Caudate nucleus (tissue), 63 donors: ENCODE measurements at places on chromosomes 7 and 10.

DNA sequence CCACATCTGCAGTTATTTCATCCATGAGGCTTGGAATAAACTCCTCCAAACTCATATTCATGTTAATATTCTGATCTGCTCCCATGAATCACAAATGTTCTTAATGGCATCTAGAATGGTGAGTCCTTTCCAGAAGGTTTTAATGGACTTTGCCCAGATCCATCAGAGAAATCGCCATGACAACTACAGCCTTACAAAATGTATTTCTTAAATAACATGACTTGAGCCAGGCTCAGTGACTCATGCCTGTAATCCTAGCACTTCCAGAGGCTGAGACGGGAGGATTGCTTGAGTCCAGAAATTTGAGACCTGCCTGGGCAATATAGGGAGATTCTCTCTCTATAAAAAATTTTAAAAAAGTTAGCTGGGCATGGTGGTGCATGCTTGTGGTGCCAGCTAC lies 102.1 kb upstream of the TMEM168 start:
- no peak for DNase-seq

- no peak for DNase-seq
These were observed 62.7 kb downstream of the DKK1 start for GRCh38 chr10:52376694-52377354.

- no peak for DNase-seq
These were observed 3.2 kb downstream of the HHEX start for GRCh38 chr10:92692697-92693533.

GRCh38 chr10:97543025-97543546 lies 29.5 kb upstream of the ANKRD2 start:
- peak; percentile 72 for DNase-seq

GRCh38 chr10:77774940-77775391 lies 137.4 kb upstream of the KCNMA1 start:
- DNase-seq = no peak

GRCh38 chr10:75895259-75895658 lies 463.8 kb downstream of the LRMDA start:
- no peak for DNase-seq

DNA sequence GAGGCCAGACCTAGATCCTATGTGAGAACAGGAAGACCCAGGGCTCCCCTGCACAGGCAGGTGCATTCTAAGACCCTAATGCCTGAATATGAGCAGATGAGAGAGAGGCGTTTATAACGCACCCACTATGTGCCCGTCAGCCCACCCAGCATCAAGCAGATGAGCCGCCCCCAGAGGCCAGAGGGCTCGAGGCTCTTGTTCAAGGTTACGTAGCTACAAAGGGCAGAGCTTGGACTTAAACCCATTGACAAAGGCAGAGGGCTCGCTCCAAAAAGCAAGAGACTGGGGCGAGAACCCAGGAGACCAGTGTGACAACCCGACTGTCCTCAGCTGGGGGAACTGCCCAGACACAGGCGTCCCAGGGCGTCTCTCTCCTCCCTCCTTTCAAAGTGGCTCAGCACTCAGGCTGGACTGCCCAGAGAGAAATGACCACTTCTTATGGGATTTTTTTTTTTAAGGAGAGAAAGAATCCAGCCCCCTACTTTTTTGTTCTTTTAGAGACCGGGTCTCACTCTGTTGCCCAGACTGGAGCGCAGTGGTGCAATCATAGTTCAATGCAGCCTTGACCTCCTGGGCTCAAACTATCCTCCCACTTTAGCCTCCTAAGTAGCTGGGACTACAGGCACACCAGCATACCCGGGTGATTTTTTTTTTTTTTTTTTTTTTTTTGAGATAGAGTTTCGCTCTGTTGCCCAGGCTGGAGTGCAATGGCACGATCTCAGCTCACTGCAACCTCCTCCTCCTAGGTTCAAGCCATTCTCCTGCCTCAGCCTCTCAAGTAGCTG lies 40.1 kb downstream of the TNRC18 start:
- DNase-seq = no peak

- DNase-seq = no peak
These were observed 16.4 kb downstream of the PRSS2 start for GRCh38 chr7:142787034-142787768.

- no peak for DNase-seq
These were observed 885 bp upstream of the SYPL1 start for GRCh38 chr7:106112972-106113421.

DNA sequence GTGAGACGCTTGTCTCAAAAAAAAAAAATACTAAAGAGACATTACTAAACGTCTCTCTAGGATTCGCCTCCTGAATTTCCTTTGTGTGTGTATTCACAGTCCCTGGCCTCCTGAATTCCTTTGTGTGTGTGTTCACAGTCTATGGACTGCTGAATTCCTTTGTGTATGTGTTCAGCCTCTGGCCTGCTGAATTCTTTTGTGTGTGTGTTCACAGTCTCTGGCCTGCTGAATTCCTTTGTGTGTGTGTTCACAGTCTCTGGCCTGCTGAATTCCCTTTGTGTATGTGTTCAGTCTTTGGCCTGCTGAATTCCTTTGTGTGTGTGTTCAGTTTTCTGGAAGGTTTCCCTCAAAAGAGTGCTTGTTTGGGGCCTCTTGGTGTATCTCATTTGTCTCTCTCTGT lies 8.2 kb downstream of the BMS1 start:
- no peak for DNase-seq

GRCh38 chr7:3416453-3416852 lies 115.4 kb downstream of the SDK1 start:
- DNase-seq = no peak

GRCh38 chr7:158284121-158284520 lies 303.5 kb downstream of the PTPRN2 start:
- DNase-seq = peak; percentile 23

DNA sequence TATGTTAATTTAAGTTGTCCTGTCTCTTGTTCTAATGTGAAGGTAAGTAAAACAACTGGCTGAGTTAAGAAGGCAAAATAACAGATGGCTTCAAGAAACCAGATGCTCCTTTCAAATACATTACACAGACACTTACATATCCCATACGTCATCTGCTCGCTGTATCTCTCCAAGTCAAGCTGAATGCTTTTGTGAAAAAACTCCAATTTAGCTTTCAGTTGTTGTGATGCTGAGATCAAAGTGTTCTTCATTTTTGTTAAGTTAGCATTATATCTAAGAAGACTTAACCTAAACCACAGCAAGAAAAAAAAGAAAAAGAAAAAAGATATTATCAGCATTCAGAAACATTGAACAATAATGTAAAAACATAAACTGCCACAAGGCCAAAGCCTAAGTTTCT lies 18.5 kb upstream of the ERLIN1 start:
- no peak for DNase-seq

DNA sequence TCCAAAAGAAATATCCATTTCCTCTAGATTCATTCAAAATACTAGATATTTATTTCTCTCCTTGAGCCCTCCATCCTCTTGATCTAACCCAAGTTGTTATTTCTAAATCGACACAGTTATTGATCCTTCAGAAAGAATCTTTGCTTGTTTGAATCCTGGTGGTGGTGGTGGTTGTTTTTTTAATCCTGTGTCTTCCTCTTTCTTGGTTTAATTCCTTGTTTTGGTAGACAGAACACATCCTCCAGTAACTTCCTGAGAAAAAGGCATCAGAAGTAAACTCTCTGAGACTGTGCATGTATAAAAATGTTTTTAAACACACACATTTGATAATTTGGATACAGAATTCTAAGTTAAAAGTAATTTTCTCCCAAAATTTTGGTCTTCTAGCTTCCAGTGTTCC lies 49.9 kb downstream of the SIRT1 start:
- no peak for DNase-seq

GRCh38 chr7:106514881-106515280 lies 146.1 kb downstream of the CCDC71L start:
- no peak for DNase-seq

DNA sequence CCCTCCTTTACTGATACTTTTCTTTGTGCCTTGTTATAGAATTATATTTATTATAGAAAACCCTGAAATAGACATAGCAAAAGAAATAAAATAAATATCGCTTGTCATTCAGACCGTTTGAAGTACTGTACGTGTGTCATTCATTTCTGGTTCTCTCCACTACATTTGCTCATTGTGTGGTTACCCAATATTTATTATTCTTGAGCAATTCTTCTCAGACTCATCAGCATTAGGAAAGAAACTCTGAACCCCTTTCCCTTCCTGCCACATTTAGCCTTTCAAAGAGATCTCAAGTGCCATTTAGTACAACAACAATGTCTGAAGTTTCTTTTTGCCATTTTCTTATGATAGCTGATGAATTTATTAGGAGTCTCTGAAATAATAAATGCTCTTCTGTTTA lies 154.1 kb downstream of the KIAA1217 start:
- DNase-seq = no peak

GRCh38 chr10:25530306-25530705 lies 355.5 kb downstream of the GPR158 start:
- DNase-seq = no peak

- no peak for DNase-seq
These were observed 104.1 kb downstream of the PHF14 start for GRCh38 chr7:11077816-11078215.

GRCh38 chr7:48411619-48412018 lies 240.4 kb downstream of the ABCA13 start:
- no peak for DNase-seq

DNA sequence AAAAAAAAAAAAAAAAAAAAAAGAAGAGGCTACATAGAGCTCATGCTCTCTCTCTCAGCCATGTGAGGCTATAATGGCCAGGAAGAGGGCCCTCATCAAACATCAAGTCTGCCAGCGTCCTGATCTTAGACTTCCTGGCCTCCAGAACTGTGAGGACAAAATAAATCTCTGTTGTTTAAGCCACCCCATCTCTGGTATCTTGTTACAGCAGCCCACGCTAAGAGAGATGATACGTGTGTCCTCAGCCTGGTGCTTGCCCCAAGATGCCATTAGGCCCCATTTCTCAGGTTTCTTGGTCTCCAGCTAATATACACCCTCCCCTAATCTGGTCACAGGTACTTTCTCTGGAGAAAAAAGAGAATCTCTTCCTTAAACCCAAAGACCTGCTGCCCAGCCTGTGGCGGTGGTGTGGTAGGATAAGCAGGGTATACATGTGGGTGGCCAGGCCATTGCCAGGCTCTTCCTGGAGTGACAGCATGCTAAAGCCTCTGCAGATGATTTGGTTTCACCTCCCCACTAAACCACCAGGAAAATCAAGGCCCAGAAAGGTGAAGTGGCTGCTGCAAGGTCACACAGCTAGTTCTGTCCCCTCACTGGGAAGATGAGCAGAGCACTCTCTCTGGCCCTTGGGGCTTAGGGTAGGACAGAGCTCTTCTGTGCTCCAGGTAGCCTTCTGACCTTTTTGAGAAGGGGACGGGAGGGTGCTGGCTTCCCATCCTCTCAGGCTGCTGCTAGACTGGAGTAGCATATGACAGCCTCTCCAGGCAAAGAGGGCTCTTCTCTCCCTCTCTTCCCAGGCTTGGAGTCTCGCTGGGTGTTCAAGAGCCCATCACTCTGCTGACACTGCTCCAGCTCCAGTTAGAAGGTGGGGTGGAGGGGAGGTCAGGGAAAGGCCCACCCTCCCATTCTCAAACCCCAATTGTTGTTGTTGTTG lies 5.2 kb downstream of the SPOCK2 start:
- DNase-seq = no peak

DNA sequence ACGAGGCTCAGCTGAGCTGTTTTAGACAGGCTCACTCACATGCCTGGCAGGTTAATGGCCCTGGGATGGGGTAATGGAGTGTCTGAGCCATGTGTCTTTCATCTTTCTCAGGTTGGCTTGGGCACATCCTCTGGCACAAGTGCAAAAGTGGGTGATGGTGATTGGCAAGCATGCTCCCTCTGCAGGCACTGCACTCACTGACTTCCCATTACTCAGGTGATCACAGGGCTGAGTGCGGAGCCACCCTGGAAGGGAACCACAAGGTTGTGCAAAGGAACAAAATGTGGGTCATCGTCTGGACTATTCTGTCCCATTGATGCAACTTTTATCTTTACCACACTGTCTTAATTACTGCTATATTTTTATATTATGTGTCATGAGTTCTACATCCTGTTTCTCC lies 244.1 kb upstream of the AKR1E2 start:
- DNase-seq = no peak

GRCh38 chr7:31114593-31115343 lies 62.7 kb downstream of the ADCYAP1R1 start:
- DNase-seq = no peak

DNA sequence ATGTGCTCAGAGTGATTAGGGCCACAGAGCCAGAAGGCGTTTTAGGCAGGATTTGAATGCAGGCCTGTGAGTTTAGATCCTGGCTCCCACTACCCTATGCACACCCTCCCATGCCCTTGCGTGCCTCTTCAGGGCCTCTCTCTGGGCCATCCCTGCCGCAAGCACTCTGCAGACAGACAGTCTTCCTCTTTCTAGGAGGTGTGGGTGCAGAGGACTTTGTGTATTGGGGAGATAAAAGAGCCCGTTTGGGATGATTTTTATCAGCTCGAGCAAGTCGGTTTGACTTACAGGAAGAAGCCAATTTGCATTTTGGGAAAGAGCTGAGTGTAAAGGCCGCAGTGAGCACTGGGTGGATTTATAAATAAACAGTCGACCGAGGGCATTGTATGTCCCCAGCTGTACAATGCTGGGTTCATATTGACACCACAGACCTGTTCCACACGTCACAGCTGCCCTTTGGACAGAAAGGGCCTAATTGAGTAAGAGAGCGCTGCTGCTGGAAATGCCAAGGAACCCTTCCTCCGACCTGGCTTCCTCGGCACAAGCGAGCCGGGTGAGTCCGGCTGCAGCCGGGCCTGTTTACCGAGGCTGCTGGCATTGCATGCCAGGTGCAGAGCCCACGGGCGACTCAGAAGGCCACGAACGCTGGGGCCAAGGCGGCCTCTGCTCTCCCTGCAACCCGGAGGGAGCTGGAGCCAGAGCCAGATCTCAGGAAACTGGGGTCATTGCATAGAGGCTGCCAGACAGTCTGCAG lies 25.1 kb downstream of the ZMIZ1 start:
- DNase-seq = no peak

GRCh38 chr10:97601268-97602215 lies 12.0 kb downstream of the C10orf62 start:
- no peak for DNase-seq

DNA sequence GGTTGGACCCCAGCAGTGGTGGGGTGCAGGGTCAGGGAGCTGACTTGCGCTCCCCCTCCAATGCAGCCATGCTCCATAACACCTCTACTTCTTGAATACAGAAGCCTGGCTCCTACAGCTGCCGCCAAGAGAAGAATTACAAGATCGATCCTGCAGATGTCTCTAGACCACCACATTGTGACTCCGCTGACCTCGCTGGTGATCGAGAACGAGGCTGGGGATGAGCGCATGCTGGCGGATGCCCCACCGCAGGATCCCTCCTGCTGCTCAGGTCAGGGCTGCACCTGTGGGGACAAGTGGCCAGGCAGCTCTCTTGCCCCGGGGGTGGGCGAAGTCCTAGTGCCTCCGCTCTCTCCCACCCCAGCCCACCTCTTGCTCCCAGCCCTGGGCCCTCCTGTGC lies 31.7 kb downstream of the ITIH2 start:
- DNase-seq = no peak

DNA sequence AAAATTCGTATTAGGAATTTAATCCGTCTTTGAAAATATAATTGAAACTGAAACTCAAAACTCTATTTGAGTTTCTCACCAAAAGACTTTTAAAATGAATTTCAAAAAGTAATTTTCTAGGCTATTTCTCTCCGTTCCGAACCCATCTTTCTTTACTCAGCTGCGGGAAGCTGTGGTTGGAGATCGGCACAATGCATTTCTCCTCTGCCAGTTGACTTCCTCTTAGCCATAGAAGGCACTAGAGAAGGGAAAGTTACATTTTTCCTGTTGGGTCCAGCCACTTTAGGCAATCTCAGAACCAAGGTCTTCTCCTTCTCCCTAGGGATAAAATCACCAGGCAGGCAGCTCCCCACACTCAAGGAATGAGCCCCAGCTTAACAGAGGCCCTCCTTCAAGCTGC lies 133.6 kb upstream of the COL1A2 start:
- no peak for DNase-seq
